ENCODE measurements at places on chromosomes 6 and 20.
A peak's percentile ranks its signal among the peaks of the same experiment; 100 is the strongest.

GRCh38 chr6:51495096-51495495 is 592.3 kb downstream of the PKHD1 start:
- DNase-seq: no peak

GRCh38 chr6:167146977-167147376 is 10.8 kb downstream of the GPR31 start:
- DNase-seq: no peak

GRCh38 chr20:21523281-21523868 is 9.5 kb upstream of the NKX2-2 start:
- DNase-seq: no peak

GRCh38 chr6:131636880-131637792 is at the start of gene ENPP3:
Gene ENPP3 (plus strand): TSS chr6:131637302. CDS start chr6:131637385, 83 bp downstream.
- DNase-seq: no peak

DNA sequence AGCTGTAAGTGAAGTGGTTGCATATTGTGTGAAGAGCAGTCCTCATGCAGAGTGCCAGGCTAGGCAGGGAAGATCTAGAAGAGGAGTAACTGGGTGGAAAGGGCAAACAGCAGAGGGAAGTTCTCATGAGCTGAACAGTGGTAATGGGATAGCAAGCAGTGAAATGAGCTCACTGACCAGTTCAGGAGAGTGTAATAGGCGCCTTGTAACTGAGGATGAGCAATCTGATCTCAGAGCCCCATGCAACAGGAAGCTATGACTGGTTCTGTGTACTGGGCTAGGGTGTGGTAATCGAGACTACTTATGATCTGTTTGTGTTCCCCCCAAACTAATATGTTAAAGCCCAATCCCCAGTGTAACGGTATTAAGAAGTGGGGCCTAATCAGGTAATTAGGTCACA is 98.6 kb downstream of the RFX6 start:
- no peak for DNase-seq

DNA sequence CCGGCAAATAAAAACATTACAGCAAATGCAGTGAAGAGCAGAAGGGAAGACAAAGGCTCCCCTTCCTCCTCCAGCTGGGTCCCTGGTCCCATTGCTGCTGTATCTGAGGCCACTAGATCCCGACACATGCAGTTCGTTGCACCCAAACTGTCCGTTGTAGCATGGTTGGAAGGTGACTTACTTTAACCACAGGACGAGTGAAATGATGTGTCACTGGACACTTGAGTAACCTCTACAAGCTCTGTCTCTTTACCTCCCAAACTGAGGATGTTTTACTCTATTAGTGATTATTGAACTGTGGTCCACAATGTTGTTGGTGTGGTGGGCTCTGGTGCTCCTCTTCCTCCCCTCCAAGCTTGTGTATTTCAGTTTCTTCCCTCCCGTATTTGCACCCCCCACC is 46.2 kb upstream of the ARMH2 start:
- DNase-seq: no peak

DNA sequence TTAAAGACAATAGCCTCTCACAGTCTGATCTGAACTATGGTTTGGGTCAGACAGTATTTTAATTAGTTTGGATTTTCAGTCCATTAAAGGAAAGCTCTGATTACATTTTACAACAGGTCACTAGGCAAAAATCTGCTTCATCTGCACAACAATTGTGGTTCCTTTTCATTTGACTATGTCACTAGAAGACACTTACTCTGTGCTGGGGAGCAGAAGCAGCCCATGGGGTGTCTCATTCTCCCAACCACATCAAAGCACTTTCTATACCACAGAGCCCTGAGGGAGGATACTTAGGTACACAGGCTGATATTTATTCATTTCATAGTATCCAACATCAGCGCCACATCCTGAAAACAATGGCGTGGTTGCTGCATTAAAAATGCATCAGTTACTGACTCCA is 36.6 kb upstream of the HDAC2 start:
- DNase-seq: peak; percentile 45

GRCh38 chr20:31712564-31713311 is 9.9 kb downstream of the BCL2L1 start:
- no peak for DNase-seq

DNA sequence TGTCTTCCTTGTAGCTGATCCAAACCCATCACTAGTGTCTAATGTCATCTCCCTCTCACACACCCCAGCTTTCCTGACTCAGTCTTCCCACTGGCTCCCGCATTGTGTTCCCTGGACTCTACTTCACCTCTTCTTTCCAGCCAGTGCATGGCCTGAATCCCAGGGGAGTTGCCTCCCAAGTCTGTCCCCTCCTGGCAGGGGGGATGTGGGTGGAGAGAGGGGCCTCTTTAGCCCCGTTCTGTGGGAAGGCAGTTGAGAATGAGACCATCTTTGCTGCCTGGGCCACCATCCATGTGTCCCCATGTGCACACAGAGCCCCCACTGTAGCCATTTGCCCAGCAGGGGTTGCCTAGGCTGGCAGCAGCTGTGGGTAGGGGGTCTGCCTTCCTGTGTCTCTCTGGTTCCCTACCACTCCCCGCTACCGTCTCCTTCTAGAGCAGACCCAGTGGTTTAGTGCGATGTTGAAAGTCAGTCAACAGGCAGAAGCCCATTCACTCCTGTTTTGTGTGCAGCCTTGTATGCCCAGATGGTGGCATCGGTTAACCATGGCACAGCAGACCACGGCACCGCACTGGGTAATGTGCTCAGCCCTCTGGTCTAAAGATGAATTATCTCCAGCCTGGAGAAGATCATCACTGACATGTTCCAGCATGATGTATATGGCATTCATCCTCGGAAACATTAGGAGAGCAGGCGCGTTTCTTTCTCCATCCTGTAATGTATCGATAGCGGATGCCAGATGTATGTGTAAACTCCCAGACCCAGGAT is 178.8 kb upstream of the SNX9 start:
- DNase-seq: no peak

- no peak for DNase-seq
Measured at GRCh38 chr6:124205921-124206320, 402.3 kb downstream of the NKAIN2 start.

GRCh38 chr6:82172594-82172993 is 75.0 kb downstream of the IBTK start:
- no peak for DNase-seq

DNA sequence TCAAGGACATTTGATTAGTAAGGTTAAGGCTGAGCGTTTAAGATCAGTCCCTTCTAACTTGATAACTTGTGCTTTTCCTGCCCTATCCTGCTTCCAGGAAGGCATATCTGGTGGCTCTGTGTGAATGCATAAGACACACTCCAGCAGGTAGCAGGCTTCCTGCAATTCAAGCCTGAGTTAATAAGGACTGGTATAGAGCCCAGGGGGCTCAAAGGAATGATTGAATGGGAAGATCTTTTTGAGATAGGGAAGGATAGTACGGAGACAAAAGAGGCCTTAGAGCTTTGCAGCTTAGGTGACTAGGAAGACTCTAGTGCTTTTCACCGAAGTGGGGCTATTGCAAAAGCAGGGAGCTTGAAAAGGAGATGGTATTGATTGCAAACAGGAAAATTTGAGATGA is 307.1 kb downstream of the GRIK2 start:
- DNase-seq: no peak

- no peak for DNase-seq
Measured at GRCh38 chr20:20690676-20691476, 21.6 kb downstream of the RALGAPA2 start.

- no peak for DNase-seq
Measured at GRCh38 chr6:112579601-112580000, 232.5 kb downstream of the RFPL4B start.
